ENCODE measurements at places on chromosomes 1 and 21. TPM values are rescaled to one million over a fixed set of nuclear protein-coding genes. Genes with fewer than 3 reads are reported as not detected.

GRCh38 chr1:197695961-197696360 is 79.3 kb downstream of the DENND1B start:
- DNase-seq = no peak

GRCh38 chr21:44855572-44855971 is 17.9 kb downstream of the PTTG1IP start:
- DNase-seq = no peak

The TENT5C gene
- 4.9 TPM for total RNA-seq

- DNase-seq = no peak
These were observed 23.9 kb downstream of the PCNT start for GRCh38 chr21:46347791-46348381.

DNA sequence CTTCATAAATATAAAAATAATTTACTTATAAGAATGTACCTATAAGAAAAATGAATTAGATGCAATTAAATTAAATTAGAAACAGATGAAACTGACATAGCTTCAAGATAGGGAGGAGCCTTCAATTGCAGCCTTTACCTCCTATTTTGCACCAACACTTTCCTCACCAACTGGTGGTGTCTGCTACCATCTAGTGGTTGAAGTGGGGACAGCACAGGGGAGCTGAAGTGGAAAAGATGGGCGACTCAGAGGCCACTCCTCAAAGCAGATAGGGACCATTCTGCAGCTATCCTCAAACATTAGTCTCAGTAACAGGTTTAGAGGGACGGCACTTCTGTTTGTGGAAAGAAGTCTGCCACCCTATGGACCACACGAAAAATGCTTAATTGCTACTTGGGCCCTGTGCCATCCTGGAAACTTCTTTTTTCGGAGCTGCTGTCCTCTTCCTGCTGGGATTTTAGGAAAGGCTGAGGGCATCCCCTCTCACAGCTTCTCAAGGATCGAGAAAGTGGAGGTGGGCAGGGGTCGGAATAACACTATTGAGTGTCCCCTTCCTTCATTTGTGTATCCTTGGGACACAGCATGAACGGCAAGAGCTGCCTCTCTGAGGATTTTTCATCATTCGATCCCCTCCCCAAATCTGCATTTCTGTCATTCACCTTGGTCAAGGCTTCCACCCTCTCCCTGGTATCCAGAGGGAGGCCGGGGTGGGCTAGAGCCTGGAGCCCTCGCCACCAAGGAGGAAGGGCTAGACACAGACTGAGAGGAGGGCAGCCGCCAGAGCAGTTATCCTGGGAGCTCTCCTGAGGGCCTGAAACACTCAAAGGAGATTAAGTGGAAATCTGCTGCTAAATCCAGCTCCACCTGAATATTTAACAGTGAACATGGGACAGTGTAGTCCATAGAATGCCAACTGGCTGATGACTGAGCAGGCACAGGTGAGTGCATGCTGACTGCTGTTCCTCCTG is 9.6 kb downstream of the PROK1 start:
- DNase-seq = peak; percentile 86

- DNase-seq = no peak
These were observed 52.7 kb upstream of the COA6 start for GRCh38 chr1:234320549-234320948.

DNA sequence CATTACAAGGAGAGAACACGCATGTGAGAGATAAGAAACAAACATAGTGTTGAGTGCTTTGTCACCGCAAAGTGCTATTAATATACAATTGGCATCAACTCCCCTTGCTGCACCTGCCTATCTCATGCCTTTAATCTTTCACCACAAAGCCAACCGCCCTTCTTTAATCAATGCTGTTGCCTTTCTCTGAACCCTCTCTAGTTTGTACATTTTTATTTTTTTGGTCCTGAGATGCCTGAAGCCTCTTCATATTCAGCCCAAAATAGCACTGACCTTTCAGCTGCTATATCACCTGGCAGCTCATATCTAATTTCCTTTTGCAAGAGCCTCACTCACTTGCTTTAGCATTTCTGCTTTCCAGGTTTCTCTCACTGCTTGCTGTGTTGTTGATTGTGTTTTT is 504.7 kb downstream of the NUF2 start:
- DNase-seq = no peak

- no peak for DNase-seq
These were observed 51.2 kb upstream of the DNAJC6 start for GRCh38 chr1:65258106-65258505.

The ZSCAN20 gene
- 2.7 TPM for total RNA-seq

The FAM20B gene
- 22.7 TPM for total RNA-seq

GRCh38 chr1:244273845-244274619 is 177.7 kb downstream of the ADSS2 start:
- DNase-seq = no peak

The CHIT1 gene
- total RNA-seq = 0.75 TPM

GRCh38 chr1:94734963-94735901 is 84.9 kb upstream of the SLC44A3 start:
- DNase-seq = no peak

The USH2A gene
- total RNA-seq = not detected

GRCh38 chr1:55038552-55038838 is 853 bp upstream of the PCSK9 start:
- no peak for DNase-seq

DNA sequence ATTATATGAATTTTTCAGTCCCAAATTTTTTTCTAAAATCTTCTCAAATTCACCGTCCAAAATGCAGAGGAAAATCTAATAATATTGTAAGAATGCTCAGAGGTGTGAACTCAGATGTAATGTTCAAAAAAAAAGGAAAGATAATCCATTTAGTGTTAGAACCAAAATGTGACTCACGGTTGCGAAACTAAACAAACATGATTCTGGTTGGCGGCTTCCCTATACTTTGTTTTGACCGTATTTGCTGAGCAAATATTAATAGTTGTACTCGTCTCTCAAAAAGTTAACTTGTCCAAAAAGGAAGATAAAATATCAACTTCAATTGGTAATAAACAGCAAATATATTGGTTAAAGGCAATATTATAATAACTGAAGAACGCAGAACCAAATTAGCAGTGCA is 34.4 kb downstream of the ZSWIM5 start:
- DNase-seq = no peak

The SGIP1 gene
- not detected for total RNA-seq

DNA sequence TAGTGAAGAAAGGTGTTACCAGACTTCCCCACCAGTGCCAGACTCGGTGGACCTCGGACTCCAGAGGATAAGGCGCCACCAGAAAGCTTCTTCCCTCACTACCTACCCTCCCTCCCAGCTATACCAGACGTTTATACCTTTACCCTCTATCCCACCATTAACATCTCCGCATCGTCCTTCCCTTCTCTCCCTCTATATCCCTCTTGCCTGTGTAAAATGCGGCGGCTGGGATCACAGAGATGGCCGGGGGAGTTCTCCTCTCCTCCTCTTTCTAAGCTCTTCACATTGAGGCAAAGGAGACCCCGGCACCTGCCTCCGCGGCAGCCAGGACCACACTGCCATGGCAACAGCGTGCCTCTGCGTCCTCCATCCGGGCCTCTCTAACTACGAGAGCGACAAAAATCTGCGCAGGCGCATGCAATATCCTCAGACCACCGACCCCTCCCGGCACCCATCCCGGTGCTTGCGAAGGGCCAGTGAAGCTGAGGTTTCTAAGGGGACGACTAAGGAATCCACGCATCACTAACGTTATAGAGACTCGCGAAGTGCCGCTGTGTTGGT is at the start of gene CCDC181:
Gene CCDC181 (minus strand): TSS at position 394 of the 561 bp plus-strand sequence. CDS start 2,547 bp downstream, outside the sequence.
- DNase-seq = peak; percentile 60

- no peak for DNase-seq
These were observed 65.4 kb downstream of the MACF1 start for GRCh38 chr1:39269791-39270342.

DNA sequence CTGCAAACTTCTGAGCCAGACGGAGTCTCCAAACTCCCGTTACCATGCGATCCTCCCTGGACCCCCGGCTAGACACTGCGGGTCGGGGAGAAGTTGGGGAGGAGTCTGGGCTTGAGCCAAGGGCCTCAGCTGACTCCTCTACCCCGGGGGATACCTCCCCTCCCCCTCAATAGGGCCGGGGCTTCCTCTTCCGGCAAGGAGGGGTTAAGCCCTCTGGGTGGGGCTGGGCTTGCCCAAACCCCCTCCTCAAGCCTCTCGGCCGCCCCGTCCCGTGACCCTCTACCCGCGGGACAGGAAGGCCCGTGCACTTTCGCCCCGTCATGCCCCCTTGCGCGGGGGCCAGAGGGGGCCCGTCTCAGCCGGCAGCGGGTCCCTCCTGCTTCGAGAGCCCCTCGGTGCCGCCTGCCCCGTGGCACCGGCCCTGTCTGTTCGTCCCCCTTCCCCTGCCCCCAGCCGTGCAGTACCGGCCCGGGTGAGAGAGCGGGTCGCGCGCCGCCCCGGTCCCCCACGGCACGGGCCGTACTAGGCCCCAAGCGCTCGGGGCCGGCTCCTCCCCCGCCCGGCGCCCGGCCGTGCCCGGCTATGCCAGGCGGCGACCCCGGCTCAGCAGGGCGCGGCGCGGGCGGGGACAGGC is 652 bp downstream of the ARL8A start:
- DNase-seq = peak; percentile 37

DNA sequence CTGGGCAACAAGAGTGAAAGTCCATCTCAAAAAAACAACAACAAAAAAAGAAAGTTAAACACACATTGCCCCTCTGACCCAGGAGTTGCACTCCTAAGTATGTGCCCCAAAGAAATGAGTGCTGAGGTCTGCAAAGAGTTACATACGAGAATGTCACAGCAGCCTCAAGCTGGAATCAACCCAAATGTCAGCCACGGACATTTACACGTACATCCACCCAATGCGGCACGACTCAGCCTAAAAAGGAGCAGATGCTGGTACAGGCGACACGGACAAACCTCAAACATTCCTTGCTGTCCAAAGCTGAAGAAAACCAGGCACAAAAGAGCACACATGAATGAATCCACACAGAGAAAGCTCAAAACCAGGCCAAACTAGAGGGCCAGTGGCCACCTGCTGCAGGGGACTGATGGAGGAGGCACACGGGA is 46.8 kb upstream of the ECE1 start:
- DNase-seq = no peak

The ZZZ3 gene
- total RNA-seq = 73.5 TPM

The PUM1 gene
- total RNA-seq = 175 TPM

The TFF3 gene
- total RNA-seq = not detected

- DNase-seq = no peak
These were observed 5.9 kb upstream of the DSTYK start for GRCh38 chr1:205217418-205217817.

The HSD3B1 gene
- not detected for total RNA-seq

DNA sequence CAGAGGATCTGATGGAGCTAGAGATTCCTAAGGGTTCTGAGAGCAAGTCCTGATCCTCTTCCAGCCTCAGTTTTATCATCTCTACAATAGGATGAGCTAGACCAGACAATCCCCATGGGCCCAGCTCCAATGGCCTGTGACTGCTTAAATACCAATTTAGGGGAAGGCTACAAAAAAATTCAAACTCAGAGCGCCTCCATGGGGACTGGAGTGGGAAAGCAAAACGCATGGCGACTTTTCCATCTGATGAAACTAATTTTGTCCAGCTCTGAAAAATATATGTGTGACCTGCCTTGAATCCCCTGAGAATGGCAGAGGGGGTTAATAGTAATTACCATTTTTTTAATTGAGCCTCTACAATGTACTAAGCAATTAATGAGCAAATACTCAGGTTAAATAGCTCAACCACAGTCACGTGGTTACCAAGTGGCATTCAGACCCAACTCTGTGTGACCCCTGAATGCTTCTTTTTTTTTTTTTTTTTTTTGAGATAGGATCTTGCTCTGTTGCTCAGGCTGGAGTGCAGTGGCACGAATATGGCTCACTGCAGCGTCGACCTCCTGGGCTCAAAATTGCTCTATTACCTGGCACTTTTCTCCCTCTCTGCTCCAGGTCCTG is 8.4 kb downstream of the EXTL1 start:
- no peak for DNase-seq

- no peak for DNase-seq
These were observed 686 bp downstream of the MIIP start for GRCh38 chr1:12019858-12020509.

DNA sequence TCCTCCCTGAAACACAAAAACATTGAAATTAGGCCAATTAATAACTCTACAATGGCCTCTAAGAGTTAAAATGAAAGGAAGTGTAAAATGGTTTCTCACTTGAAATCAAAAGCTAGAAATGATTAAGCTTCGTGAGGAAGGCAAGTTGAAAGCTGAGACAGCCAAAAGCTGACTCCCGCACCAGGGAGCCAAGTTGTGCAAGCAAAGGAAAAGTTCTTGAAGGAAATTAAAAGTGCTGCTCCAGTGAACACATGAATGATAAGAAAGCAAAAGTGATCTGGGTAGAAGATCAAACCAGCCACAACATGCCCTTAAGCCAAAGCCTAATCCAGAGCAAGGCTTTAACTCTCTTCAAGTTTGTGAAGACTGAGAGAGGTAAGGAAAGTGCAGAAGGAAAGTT is 22.8 kb downstream of the CYYR1 start:
- no peak for DNase-seq

DNA sequence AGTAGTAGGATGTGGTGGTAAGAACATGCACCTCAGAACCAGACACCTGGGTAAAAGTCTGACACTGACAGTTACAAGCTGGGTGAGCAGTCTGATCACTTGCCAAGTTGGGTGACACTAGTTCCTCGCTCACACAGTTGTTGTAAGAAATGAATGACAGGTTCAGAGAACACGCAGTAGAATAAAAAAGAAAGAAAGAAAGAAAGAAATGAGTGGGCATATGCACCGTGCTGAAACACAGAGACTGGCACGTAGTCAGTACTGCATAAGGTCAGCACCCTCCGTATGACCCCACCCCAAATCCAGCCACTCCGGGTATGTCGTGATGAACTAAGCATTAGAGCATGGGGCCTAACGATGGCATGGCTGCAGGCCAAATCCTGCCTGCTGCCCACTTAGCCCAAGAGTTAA is 90.6 kb downstream of the GLUL start:
- peak; percentile 47 for DNase-seq

- no peak for DNase-seq
These were observed 91.7 kb downstream of the TTC3 start for GRCh38 chr21:37164742-37165141.

The PATJ gene
- total RNA-seq = 33.8 TPM

- DNase-seq = no peak
These were observed 123.3 kb upstream of the SLC45A1 start for GRCh38 chr1:8194481-8195227.

The TTC34 gene
- 6.2 TPM for total RNA-seq

All from naive thymus-derived CD8-positive, alpha-beta T cell (primary cell).